Activated CD4-positive, alpha-beta T cell treated with anti-CD3 and anti-CD28 coated beads, Interleukin-2, amount 10 ng/mL, durations not matched to agents 7 days and 5 days (primary cell): ENCODE measurements at places on chromosomes 11 and 22. TPM values are rescaled to one million over a fixed set of nuclear protein-coding genes. Genes with fewer than 3 reads are reported as not detected.

SMTNL1 gene
- total RNA-seq = not detected

DNA sequence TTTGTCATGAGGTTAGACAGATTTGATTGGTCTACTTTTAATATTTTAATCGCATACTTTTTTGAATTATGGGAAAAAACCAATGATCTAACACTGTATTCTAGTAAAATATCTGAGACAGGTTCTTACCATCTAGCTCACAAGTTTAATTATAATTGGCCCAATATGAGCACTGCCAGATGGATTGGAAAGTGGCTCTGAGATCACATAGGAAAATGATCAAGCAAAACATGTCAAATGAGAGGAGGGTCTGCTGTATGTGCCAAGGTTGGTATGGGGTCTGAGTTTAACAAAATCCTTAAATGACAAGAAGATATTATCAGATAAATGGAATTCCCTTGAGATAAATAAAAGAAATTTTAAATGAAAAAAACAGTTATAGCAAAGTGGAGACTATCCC lies 264.7 kb downstream of the TTC28 start:
- peaks cover 10% of the 10 kb centered on the region for H3K27me3 ChIP-seq
- no peak overlapping the region for H3K27ac ChIP-seq
- no peaks in the 10 kb centered on the region for H3K36me3 ChIP-seq
- DNase-seq = no peak
- no peak overlapping the region for H3K4me3 ChIP-seq

GRCh38 chr22:17705951-17706900 lies 67.7 kb downstream of the BCL2L13 start:
- peak overlapping the region; percentile 59 for H3K4me3 ChIP-seq
- peak; percentile 61 for DNase-seq
- H3K4me1 ChIP-seq = peaks cover 17% of the 10 kb centered on the region
- H3K27me3 ChIP-seq = no peaks in the 10 kb centered on the region
- H3K36me3 ChIP-seq = peaks cover 8% of the 10 kb centered on the region

GRCh38 chr22:43944670-43945430 lies 10.4 kb upstream of the SAMM50 start:
- no peak overlapping the region for H3K4me3 ChIP-seq
- no peaks in the 10 kb centered on the region for H3K36me3 ChIP-seq
- H3K27ac ChIP-seq = no peak overlapping the region

- no peak overlapping the region for H3K4me3 ChIP-seq
- no peaks in the 10 kb centered on the region for H3K36me3 ChIP-seq
- H3K27me3 ChIP-seq = peaks cover 11% of the 10 kb centered on the region
- DNase-seq = no peak
- H3K27ac ChIP-seq = no peak overlapping the region
- no peaks in the 10 kb centered on the region for H3K4me1 ChIP-seq
Observed at GRCh38 chr11:64577202-64577601, 13.8 kb upstream of the SLC22A12 start.
